NCI-H2029 (cell line): ENCODE measurements at places on chromosomes 7 and 10.

DNA sequence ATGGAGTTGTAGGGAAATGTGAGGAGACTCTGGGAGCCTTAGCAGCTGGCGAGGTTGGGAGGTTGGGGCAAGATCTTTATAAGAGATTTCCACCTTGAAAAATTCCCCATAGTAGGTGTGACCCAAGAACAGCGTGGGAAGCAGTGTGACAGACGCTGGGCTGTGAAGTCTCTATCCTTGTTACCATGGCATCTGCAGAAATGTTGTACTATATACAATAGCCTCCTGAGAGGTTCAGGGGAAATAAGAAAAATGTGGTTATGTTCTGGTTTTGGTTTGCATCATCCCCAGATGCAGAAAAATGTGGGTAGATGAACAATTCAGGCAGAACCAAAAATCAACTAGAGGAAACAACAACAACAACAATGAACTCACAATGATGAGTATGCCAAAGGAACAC lies 498.6 kb downstream of the SH2D4B start:
- no peak for DNase-seq

- DNase-seq: no peak
These were observed 651.5 kb downstream of the LRMDA start for GRCh38 chr10:76082956-76083355.

- DNase-seq: no peak
These were observed 43.6 kb downstream of the PDGFA start for GRCh38 chr7:475951-476441.

DNA sequence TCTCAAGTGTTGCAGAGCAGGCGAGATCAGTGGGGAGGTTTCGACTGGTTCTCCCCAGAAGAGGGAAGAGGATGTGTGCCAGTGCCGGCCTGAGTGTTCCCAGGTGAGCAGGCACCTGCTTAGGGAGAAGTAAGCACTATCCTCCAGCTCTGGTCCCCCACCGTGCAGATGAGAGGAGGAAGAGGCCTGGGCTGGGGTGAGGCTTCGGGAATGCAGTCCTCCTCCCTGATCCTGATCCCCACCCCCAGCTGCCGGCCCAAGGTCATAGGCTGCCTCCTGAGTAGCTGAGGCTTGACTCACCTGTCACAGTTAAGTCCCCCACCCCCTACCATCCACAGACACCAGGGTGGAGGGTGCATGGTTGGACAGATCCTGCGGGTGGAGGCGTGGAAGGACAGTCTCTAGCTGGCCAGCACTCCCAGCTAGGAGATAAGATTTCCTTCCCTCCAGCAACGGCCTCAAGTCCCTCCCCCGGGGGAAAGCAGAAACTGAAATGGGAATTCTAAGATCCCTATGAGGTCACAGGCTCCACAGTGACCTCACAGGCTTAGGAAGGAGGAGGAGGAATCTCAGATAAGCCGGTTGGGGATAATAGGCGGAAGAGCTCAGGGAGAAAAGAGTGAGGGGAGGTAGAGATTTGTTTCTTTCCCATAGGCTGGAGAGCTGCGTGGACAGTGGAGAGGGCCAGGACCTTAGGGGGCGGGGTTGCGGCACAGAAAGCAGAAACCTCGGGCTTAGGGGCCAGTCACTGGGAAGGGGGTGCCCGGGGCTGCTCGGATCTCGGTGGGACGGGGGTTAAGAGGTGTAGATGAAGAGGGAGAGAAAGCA lies 1.0 kb downstream of the LRCH4 start:
- DNase-seq: peak; percentile 63

- DNase-seq: no peak
These were observed 91.5 kb downstream of the MCU start for GRCh38 chr10:72783410-72783833.

DNA sequence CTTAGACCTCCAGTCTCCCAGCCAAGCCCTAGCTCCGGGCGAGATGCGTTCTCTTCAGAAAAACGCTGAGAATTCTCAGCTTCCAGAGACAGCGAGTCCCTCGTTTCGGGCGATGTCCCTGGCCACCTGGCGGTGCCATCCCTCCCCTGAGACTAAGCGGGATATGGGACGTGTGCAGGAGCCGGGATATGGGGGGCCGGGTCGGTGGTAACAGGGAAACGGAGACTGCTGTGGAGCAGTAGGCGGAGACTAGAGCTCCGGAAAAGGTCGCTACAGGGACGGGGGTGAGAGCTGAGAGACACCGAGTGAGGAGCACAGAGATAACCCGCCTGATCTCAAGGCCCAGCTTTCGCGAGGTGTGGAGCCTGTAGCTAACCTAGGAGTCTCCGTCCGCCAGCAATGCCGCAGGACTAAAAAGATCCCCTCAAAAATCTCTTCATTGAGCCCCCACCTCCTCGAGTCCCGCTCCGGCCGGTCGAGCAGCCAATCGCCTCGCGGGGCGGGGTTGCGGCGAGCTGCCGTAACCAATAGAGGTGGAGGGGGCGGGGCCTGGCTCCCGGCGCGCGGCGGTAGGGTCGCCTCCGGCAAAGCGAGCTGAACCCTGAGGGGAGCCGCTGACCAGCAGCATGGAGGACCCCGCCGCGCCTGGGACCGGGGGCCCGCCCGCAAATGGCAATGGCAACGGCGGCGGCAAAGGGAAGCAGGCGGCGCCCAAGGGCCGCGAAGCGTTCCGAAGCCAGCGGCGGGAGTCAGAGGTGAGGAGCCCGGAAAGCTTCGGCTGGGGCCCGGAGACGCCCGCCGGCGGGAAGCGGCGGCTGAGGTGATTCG lies at the start of gene STRIP2:
STRIP2 (plus strand) TSS at position 586 of the 828 bp plus-strand sequence; CDS start at position 627, 41 bp downstream.
- DNase-seq: peak; percentile 56

DNA sequence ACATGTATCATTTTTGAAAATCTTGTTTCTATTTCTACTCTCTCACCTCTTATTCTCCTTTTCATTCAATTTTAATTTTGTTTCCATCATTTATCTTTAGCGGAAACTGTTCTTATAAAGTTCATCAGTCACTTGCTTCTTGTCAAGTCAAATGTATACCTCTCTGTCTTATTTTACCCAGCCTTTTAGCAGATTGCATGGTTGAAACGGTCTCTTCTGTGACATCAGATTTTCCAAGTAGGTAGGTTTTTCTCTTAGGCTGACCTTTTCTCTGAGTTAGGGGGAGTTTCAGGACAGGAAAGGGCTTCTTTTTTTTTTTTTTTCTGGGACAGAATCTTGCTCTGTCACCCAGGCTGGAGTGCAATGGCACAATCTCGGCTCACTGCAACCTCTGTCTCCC lies 195.5 kb downstream of the CDK14 start:
- DNase-seq: no peak

DNA sequence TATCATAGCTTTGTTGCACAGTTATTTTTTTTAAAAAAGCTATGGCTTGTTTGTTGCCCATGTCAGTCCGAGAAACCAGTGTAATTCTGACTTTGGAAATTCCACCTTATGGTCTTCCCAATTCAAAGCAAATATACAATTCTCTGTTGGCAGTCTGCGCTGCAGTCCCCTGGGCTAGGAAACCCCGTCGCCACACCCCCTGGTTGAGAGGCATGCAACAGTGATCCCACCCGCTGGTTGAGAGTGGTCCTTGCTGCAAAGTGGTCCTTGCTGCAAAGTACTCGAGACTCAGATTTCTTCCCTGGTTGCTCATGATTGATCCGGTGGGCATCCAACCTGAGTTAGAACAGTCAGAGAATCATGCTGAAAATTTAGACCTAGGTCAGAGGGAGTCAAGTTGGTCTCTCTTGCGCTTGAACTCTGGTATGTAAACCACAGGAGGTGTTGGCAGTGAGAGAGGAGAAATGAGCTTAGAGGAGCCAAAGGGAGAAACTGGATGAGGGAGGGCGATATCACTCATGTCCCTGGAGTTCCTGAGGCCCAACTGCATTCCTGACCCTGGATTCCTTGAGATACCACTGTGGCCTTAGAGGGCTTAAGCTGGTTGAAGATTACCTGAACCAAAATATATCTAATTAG lies 45.0 kb upstream of the STK17A start:
- no peak for DNase-seq

DNA sequence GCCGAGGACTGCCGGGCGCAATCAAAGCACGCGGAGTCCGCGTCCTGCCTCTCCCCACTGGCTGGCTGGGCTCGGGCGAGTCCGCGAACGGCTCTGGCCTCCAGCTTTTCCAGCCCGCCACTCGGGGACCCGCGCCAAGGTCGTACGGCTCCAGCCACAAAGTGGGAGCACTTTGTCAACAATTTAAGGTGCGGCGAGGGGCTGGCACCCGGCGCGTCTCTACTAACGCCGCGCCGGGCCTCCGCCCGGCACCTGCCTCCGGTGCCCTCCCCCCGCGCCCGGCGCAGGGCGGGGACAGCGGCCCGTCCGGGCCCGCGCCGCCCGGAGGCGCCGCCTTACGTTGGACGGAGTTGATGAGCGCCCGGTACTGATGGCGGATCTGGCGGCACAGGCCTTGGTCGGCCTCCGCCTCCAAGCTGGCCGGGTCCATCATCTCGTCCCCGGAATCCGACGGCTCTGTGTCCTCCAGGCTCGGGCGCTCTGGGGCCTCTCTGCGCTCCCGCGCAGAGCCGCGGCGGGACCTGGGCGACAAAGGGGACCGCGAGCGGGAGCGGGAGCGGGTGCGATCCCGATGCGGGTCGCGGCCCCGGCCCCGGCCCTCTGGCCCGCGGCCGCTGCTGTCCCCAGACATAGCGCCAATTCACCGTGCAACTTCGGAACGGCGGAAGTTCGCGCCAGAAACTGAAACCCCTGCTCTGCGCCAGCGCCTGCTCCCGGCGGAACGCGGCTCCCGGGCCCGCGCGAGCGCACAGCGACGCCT lies at the start of gene NSMCE4A:
NSMCE4A (minus strand) TSS at position 683 of the 760 bp plus-strand sequence; CDS start at position 631, 52 bp downstream.
- DNase-seq: peak; percentile 34

GRCh38 chr7:41735206-41735605 lies 32.3 kb upstream of the INHBA start:
- no peak for DNase-seq

DNA sequence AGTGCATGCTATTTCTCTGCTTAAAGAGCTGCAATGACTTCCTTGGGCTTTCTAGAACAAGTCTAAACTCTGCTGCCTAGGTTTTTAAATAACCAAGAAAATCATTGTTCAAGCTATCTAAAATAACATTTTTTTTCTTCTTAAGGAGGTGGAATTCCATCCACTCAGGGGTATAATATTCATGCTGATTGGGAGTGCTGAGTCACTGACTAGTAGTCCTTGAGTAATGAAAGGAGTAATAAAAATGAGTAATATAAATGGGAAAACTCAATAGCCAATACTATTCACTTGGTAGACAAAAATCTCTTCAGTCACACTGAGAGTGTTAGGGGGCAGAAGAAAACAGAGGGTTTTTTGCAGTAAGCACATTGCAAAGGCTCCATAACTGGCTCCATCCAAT lies 72.0 kb downstream of the GFRA1 start:
- DNase-seq: no peak
